Activated CD4-positive, alpha-beta T cell treated with anti-CD3 and anti-CD28 coated beads for 24 hours (primary cell): ENCODE measurements at places on chromosomes 11 and 22.

DNA sequence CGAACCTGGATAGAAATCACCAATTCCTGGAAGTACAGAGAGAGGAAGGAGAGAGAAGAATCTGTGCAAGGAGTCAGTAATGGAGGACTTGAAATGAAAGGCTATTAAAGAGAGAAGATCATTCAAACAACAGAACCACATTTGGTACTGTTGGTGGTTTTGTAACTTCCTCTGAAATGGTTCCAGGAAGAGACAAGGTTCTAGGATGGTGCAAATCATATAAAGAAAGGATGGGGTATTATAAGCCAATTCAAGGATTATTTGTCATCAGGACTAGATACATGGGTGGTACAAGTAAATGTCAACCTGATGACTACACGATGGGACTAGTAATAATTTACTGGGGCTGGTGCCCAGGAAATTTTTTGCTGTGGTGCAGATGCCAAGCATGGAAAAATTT lies 28.9 kb upstream of the TMA7B start:
- no peak for DNase-seq

DNA sequence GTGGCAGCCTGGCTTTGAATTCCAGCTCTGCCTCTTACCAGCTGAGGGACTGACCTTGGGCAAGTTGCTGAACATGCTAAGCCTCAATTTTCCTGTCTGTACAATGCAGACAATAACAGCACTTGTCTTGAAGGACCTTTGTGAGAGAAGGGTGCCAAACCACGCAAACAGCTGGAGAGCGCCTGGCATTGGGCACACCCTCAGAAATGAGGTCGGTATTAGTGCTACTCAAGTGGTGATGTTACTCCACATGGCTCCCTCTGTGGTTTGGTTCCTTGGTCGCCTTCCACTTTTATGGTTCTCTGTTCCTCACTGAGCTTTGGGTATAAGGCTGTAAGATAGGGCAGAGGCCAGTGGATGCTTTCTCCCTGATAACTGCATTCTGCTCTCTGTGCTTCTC lies 8.2 kb downstream of the UBASH3B start:
- DNase-seq: no peak

DNA sequence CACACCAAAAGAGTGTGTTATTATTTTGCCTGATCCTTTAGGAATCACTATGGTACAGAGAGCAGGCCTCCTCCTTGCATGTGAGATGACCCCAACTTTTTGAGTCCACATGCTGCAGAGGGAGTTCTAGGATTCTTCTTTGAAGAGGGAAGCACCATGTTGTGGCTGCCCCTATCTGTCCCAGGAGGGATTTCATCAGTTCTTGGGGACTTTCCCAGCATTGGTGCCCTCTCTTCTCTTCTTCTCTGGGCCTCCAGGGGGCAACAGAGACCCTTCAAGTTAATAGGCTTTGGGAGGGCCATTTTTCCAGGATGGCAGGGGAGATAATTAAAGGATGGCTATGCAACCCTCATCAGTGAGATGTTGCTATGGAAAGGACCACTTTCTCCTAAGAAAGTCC lies 3.6 kb downstream of the MMP1 start:
- no peak for DNase-seq

GRCh38 chr11:57903011-57903410 lies 120.7 kb upstream of the OR9Q1 start:
- no peak for DNase-seq

DNA sequence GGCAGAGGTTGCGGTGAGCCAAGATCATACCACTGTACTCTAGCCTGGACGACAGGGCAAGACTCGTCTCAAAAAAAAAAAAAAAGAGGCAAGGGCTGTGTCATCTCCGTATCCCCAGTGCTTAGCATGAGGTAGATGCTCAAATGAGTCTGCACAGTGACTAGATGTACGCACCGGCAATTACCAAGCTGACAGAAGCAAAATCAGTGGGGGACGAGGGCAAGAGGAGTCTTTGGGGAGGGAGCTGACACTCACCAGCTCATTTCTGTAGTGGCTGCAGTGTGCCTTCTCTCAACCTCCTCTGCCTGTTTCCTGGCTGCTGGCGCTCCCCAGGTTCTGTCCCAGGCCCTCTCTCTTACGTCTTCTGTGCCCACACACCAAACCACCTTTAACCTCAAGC lies 69.9 kb downstream of the PACSIN2 start:
- no peak for DNase-seq

DNA sequence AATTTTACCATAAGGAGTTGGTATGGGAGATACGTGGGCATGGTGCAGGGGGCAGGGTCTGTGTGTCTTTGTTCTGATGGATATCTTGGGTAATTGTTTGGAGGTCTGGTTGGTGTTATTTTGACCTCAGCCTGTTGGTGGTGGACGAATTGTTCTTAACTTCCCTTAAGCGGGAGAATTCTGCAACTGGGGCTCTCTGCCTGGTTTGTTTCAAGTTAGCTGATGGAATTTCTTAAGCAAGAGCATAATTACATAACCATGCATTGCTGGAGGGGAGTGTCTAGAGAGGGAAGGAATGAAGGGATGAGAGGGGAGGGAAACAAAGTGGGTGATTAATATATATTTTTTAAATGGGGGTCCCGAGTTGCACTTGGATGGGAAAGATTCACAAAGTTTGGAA lies 908.5 kb upstream of the RAG2 start:
- DNase-seq: no peak

DNA sequence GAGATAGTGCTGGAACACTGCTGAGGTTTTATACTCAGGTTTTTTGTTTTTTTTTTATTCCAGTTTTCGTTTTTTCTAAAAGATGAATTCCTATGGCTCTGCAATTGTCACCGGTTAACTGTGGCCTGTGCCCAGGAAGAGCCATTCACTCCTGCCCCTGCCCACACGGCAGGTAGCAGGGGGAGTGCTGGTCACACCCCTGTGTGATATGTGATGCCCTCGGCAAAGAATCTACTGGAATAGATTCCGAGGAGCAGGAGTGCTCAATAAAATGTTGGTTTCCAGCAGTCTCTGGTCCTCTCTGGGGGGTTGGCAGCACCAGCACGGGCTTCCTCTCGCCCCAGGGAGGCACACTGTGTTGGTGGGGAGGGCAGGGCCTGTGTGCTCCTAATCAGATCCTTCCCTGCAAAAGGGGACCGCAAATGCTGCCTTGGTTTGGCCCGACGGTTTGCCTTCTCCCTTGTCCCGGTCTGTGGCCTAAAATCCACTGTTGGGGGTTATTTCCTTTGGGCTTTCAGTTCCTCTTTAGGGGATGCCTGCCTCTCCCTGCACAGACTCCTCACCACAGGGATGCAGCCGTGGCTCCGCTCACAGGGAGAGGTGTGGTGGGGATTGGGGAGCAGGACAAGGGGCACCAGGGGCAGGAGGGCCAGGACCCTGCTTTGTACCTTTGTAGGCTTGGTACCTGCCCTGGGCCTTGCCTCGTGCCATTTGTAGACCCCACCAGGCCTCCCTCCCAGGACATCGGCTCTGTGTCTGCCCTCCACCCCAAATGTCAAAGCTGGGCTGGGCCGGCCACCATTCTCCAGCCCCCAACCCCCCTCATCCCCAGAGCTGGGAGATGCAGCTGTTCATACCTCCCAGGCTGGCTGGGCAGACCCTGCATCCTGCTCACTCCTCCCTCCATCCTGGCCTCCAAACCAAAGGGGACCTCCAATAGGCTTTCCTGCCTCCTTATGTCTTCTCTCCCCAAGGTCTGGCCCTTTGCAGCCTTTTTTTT lies 13.5 kb downstream of the MCAT start:
- no peak for DNase-seq

DNA sequence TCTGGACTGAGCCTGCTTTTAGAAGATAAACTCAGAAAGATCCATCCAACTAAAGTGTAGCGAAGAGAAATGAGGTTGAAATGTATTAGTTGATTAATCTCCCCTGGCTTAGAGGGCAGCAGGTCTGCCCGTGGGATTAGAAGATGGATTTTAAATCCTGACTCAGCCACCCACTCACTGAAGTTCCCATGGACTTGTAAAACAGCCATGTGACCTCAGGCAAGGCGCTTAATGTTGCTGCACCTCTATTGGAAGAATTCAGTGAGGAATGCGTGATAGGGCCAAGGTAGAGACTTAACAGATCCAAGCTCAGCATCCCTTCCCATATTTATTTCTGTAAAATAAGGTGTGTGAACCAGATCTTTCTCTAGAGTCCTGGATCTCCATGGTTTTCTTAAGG lies 45.1 kb upstream of the ELF5 start:
- DNase-seq: no peak
